ENCODE measurements at places on chromosomes 2 and 18. TPM values are rescaled to one million over a fixed set of nuclear protein-coding genes. Genes with fewer than 3 reads are reported as not detected.

- DNase-seq: no peak
Observed at GRCh38 chr18:59517446-59518165, 158.5 kb upstream of the LMAN1 start.

DNA sequence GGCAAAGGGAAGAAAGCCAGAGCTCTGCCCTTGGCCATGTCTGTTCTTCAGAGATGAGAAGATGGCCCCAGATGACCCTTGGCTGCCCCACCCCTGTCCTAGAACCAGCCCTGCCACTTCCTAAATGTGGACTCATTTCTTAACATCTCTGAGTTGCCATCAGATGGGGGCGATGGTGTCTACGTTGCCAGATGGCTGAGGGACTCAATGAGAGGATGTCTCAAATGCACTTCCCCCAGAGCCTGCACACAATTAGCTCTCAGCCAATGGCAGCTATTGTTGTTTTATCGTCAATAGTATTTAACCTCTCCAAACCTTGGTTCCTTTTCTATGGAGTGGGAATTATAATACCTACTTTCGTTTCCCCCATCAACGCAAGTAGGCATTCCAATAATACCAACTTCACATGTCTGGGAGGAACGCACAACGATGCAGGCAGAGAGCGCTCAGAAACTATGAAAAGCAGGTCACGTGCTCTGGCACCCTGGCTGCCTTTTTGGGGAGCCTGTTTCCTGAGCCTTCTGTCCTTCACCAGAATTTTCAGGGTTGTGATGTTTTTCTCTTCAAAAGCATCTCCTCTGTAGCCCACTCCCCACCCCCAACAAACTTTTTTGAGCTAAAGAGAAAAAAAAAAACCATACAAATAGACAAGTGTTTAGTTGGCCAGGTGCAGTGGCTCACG is 100.3 kb downstream of the MCFD2 start:
- DNase-seq: no peak

The REG3G gene
- 0.23 TPM for total RNA-seq

The SPDYA gene
- 0.19 TPM for total RNA-seq

The FAM237A gene
- total RNA-seq: not detected

The CCL20 gene
- 0.23 TPM for total RNA-seq

Measured in HT1080 (cell line).